ENCODE measurements at places on chromosomes 7 and 10.

DNA sequence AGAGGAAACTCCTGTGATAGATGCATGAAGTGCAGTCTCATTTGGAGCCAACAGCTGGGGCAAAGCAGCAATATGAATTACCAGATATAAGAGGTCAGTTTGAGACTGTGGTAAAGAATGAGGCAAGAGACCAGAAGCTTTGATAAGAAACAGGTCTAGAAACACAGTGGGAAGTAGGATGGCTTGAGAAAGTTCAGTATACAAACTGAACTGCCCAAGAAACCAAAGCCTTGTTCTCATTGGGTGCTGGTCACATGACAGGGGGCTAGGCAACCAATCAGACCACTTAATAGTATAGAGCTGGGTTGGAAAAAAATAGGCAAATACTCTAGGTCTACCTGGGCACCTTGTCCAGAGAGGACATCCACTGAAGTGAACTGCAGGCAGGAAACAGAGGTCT is 46.2 kb upstream of the PLCE1 start:
- peak; percentile 25 for DNase-seq

- no peak for DNase-seq
These were observed 759.9 kb downstream of the IPMK start for GRCh38 chr10:57507788-57508187.

DNA sequence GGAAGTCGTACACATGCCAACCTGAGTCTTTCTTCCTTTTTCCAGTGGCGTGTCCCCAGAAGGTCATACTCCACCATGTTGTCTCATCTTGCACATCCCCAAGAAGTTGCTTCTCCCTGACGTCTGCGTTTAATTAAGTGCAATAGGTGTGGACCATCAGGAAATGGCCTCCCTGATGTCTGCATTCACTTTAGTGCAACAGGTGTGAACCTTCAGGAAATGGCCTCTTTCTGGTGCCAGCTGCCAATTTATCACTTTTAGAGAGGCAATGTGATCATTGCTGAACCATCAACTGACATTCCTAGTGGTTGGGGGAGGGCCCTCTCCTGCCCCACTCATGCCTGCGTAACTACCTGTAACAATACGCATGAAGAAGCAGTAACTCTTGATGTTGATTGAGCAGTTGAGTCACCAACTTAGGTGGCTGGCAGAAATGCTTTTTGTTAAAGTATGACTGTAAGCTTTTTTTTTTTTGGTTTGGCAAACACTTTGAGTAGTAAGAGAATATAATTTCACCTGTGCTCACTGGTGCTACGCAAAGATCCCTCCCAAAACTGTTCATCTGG is 25.8 kb downstream of the SCIN start:
- DNase-seq = no peak

DNA sequence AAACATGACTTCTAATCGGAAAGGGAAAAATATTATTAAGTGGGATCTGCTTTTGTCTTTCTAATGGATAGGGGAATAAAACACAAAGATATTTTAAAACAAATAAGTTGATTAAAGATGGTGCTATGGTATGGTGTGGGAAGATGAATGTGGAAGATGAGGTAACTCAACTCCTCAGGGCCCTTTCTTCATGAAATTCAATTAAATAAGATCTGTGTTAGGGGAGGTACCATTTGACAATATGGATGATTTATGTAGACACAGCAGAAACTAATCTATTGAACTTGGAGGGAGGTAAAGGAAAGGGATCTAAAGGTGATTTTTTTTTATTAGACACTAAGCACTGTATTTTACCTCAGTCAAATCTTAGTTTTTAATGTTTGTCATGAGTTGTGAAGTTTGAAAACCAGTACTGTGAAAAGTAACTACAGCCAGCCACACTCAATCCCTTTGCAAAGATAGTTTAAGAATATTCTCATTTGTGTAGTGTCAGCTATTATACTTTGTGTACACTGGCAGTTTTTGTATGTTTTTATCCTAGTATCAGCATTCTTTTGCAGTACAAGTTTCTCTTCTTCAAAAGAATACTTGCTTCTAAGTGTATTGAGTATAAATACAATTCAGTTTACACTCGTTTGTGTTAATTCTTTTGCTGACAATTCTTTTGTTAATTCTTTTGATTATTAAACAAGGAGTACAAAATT is 151.3 kb downstream of the PHF14 start:
- no peak for DNase-seq

DNA sequence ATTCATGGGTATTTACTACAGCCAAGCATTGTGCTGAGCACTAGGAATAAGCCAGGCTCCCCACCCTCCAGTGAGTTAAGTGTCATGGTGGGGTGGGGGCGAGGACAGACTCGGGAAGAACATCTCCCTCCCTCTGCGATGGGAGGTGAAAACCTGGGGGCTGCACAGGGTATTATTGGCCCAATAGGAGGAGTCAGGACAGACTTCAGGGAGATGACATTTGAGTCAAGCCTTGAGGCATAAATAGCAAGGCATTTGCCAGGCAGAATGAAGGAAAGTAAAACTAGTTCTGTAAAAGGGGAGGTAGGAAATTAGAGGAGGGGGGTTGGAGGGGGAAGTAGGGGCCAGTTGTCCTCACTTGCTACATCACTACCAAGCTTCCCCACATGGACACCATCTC is 18.9 kb downstream of the NKX2-3 start:
- DNase-seq = no peak

GRCh38 chr7:142739923-142740492 is 9.3 kb upstream of the PRSS1 start:
- no peak for DNase-seq

Data from fibroblast of the aortic adventitia (primary cell).